Psoas muscle (tissue), 8 donors: ENCODE measurements at places on chromosomes 12 and 14. TPM values are rescaled to one million over a fixed set of nuclear protein-coding genes. Genes with fewer than 3 reads are reported as not detected.

Gene SLC25A47
- total RNA-seq: not detected

Gene GOLGA5
- total RNA-seq: 27.7 TPM

Gene GDF3
- not detected for total RNA-seq

Gene GPD1
- total RNA-seq: 92.0 TPM

Gene MSRB3
- 64.1 TPM for total RNA-seq

Gene EMP1
- total RNA-seq: 49.8 TPM

Gene SERPINA3
- 20.9 TPM for total RNA-seq

Gene PYM1
- total RNA-seq: 17.4 TPM

Gene MYF6
- 300 TPM for total RNA-seq

Gene RNU4-1
- total RNA-seq: 3,144 TPM

Gene SCNN1A
- 0.57 TPM for total RNA-seq

Gene PAPLN
- 0.57 TPM for total RNA-seq

Gene LALBA
- total RNA-seq: not detected
